Heart left ventricle (tissue), 16 donors: ENCODE measurements at places on chromosomes 6 and 20. TPM values are rescaled to one million over a fixed set of nuclear protein-coding genes. Genes with fewer than 3 reads are reported as not detected.

DNA sequence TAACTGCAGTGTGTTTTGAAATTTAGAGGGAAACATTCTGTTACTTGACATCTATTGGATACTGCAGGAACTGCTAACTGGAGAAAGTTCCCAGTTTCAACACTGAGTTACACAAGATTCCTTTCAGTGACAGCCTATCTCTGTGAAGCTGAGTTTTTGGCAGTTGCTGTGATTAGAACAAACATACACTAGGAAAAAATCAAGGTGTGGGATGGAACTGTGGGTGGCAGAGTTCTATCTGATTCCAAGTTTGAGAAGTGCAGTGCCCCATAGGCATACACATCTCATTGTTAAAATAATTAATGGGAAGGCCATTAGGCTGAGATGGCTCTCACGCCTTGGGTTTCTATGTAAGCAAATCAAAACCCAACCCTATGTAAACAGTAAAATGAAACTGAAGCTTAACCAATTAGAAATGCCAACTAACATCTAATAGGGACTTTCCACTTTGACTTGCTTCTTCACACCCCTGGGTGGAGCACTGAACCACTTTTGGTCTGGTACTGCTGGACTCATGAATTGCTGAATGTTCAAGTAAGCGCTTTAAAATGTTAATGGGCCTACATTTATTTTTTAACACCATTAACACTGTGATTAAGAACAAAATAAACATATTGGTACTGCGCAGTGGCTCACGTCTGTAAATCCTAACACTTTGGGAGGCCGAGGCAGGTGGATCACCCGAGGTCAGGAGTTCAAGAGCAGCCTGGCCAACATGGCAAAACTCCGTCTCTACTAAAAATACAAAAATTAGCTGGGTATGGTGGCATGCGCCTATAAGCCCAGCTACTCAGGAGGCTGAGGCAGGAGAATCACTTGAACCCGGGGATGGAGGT, 55.2 kb upstream of the TBC1D7 start:
- H3K4me1 ChIP-seq, result peaks cover 18% of the 10 kb centered on the region
- H3K4me3 ChIP-seq, result no peak overlapping the region
- peak overlapping the region; percentile 11 for H3K27ac ChIP-seq
- no peaks in the 10 kb centered on the region for H3K27me3 ChIP-seq

DNA sequence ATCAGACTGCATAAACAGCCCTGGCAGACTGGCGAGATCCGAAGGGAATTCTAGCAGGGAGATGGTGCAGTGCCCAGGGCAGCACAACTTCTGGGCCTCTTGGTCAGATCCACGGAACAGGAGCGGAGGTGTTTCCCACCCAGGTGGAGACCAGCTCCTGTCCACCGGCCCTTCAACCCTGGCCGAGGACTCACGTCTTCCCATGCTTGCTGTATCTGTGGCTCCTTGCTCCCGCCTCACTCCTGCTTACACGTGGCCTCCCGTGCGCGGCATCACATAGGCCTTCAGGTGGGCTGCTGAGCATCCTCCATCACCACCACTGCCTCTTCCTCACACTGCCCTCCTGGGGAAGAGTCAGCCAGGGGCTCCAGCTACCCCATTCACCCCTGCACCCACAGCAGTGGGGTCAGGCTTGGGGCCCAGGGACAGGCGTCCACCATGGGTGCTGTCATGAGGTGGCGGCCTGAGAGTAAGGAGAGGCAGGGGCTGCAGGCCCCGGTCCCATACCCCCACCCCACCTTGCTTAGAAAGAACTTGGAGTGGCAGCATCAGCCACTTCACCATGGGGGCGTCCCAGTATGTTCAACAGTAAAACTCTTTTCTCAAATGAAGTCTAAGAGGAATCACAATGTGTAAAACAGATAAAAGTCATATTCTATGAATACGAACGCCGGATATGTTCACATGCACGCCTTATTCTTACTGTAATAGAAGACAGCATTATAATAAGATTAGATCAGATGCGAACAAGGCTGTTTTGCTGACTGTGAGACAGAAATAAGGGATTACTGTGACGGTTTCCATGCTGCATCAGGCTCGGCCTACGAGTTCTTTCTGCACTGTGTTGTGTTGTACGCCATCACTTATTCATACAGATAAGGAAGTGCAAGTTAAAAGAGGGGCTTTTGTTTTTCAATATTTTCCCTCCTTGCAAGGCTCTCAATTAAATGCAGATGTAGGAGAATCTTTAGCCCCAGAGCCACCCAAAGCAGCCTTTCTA, 165.4 kb downstream of the GRM4 start:
- no peak overlapping the region for H3K4me3 ChIP-seq
- no peak overlapping the region for H3K27ac ChIP-seq
- H3K27me3 ChIP-seq, result peaks cover 15% of the 10 kb centered on the region
- no peaks in the 10 kb centered on the region for H3K4me1 ChIP-seq
- H3K36me3 ChIP-seq, result no peaks in the 10 kb centered on the region
- DNase-seq, result no peak

DNA sequence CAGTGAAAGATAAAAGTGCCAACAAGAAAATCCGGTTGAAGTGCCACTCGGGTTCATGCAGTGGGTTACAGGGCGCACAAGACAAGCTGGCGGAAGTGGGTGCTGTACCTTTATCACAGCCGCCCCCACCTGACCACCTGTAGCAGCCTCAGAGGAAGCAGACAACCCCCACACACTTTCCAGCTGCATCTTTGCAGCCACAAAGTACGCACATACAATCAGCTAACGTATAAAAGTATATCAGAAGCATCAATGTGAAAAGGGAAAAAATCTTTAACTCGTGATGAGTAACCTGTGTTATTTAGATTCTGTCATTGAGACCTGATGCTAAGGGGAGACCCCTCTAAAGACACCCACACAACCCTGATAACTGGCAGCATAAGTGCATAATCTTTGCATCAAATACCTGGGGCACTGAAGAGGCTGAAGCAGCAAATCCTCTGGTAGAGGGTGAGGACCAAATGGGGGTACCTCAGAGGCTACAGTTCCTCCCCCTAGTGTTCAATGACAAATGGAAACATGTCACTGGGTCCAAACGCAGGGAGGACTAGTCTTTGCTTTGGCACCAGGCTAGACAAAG, 22.1 kb downstream of the BACH2 start:
- no peaks in the 10 kb centered on the region for H3K36me3 ChIP-seq
- H3K27me3 ChIP-seq, result no peaks in the 10 kb centered on the region
- no peak for DNase-seq
- no peak overlapping the region for H3K27ac ChIP-seq
- no peak overlapping the region for H3K4me3 ChIP-seq

DNA sequence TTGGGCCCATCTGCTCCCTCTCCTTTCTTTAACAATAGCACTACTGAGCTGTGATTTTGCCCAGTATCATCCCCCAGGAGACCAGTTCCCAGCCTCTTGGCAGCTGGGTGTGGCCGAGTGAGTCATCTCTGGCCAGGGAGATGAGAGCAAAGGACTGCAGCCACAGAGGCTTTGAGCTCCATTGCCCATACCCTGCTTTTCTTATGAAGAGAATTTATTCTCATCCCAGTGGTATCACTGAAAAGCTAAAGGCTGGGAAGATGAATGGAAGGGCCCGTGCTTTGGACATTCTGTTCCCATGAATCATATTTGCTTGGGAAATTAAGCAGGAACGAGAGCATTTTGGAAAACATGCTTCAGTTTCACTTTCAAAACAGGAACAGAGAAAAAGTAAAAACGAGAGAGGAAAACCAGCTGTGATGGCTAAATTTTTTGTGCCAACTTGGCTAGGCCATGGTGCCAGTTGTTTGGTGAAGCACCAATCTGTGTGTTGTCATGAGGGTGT, 14.9 kb downstream of the CST3 start:
- DNase-seq, result peak; percentile 55
- peak overlapping the region; percentile 48 for H3K4me3 ChIP-seq
- H3K27ac ChIP-seq, result peak overlapping the region; percentile 74
- H3K36me3 ChIP-seq, result no peaks in the 10 kb centered on the region

DNA sequence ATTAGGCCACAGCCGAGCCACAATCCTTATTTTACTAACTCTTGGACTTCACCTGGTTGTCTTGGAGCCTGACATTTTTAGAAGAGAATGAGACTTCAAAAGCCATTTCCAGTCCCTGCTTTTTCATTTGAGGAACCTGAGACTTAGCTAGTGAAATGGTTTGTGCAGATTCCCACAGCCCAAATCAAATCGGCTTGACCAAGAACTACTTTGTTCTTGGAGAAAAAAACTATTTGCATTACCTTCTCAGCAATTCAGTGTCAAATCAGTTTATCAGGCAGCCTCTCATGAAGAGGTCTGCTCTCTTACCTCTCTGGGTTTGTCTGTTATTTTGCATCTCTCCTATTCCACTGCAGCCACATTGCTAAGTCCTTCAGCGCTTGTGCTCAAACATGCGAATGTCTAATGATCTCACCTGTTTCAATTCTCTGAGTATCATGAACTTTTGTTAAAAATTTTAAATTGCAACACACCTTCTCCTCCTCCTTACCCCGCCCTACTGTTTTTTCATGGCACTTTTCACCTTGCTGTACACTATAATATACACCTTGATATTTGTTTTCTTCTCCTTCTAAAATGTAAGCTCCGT, 573 bp upstream of the IFNGR1 start:
- H3K4me1 ChIP-seq, result peaks cover 79% of the 10 kb centered on the region
- no peak for DNase-seq
- H3K27me3 ChIP-seq, result no peaks in the 10 kb centered on the region

DNA sequence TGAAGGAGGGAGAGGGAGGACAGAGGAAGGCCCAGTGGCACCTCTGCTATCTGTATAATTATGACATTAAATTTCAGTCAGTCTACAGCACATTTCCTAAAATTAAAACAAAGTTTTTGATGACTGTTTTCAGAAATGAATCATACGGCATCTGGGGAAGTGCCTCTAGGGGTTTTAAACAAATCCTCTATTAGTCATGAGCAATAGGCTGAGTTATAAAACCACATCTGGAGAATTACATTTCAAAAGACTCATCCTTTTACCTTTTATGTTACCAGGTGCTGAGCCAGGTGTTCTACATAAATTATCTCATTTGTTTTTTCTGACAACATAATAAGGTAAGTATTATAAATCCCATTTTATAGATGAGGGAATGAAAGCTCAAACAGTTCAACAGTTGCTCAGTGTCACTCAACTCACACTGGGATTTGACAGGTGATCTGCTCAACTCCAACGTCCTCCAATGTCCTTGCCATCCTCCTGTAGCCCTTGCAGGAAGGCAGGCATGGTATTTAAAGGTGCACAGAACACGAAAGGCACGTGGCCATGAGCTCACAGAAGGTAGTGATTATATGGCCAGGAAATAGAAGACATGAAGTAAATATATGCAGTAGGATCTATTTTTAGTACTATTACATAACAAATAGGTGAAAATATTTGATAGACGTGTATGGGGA, 184.2 kb upstream of the MAN1A1 start:
- H3K27ac ChIP-seq, result no peak overlapping the region
- H3K4me3 ChIP-seq, result no peak overlapping the region
- no peaks in the 10 kb centered on the region for H3K4me1 ChIP-seq
- H3K27me3 ChIP-seq, result no peaks in the 10 kb centered on the region

DNA sequence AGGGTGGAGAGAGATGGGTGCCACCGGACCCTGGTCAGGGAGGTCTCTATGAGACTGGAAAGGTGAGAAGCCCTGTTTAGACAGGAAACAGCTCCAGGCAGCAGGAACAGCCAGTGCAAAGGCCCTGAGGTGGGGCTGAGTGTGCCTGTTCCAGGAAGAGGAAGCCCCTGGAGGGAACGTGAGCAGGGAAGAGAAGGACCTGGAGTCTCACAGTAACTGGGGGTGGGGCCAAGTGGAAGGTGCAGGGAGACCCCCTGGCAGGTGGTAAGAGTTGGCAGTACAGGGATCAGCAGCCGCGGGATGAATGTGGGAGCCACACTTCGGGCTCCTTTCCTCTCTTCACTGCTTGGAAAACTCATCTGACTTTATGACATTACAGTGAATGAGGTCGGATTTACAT, 43.8 kb upstream of the CST5 start:
- DNase-seq, result no peak
- H3K27ac ChIP-seq, result no peak overlapping the region

GRCh38 chr6:12359036-12359435, 68.9 kb downstream of the EDN1 start:
- no peak for DNase-seq
- H3K27me3 ChIP-seq, result no peaks in the 10 kb centered on the region
- peaks cover 8% of the 10 kb centered on the region for H3K4me1 ChIP-seq
- H3K36me3 ChIP-seq, result no peaks in the 10 kb centered on the region
- H3K27ac ChIP-seq, result no peak overlapping the region
- no peak overlapping the region for H3K4me3 ChIP-seq

GRCh38 chr6:47780510-47781356, 1.1 kb upstream of the OPN5 start:
- H3K4me1 ChIP-seq, result peaks cover 3% of the 10 kb centered on the region
- no peaks in the 10 kb centered on the region for H3K27me3 ChIP-seq
- no peak for DNase-seq
- H3K4me3 ChIP-seq, result no peak overlapping the region
- H3K36me3 ChIP-seq, result no peaks in the 10 kb centered on the region
- no peak overlapping the region for H3K27ac ChIP-seq

- H3K27me3 ChIP-seq, result peaks cover 24% of the 10 kb centered on the region
- DNase-seq, result no peak
- H3K27ac ChIP-seq, result no peak overlapping the region
- H3K4me3 ChIP-seq, result no peak overlapping the region
- H3K4me1 ChIP-seq, result no peaks in the 10 kb centered on the region
Observed at GRCh38 chr20:46324960-46325703, 16.8 kb upstream of the CDH22 start.

Gene MARCKS
- total RNA-seq, result 12.1 TPM

Gene SH3BGRL2
- 5.6 TPM for total RNA-seq

Gene HLA-DOA
- total RNA-seq, result 0.44 TPM
